ENCODE measurements at places on chromosomes 2 and 18.

DNA sequence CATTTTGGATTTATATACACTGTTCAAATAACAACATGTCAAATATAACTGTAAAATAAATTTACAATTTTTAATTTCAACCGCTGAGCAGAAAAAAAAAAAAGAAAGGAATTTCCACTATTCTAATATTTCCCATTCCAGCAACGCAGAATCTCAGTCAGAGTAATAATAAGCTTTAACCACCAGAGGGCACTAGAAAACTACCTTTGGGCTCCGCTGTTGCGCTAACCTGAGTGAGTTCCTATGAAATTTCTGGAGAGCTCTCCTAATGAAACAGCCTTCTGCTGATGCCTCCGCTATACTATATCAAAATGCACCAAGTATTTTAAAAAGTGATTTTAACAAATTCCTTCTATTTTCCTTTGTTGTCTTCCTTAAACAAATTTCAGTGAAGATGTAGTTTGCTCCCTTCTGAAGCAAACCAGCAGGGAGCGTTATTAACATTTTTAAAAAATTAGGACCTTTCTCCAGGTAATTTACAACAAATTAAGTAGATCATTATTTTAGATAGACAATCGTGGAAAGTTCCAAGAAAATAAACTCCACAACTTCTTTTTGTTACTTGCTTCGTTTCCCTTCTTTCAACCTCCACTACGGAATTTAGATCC is 23.0 kb downstream of the ERMN start:
- H3K27me3 ChIP-seq, result no peaks in the 10 kb centered on the region
- no peak overlapping the region for H3K4me3 ChIP-seq
- peaks cover 22% of the 10 kb centered on the region for H3K4me1 ChIP-seq
- peak; percentile 82 for DNase-seq

DNA sequence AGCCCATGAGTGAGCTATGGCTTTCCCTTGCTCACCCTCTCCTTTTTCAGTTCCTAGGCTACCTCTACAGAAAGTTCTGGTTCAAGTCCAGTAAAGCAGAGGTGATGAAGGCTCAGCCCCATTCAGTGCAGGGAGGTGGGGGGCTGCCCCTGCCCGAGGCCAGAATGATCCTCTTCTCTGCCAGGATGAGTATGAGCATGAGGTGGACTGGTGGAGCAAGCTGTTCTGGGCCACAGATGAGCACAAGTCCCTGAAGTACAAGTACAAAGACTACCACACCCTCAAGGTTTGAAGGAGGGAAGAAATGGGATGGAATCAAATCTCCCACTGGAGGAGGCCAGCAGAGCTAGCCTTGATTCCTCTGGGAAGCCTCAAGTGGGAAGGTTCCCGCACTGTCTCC is 42.4 kb downstream of the LMAN2L start:
- DNase-seq, result no peak
- H3K4me1 ChIP-seq, result no peaks in the 10 kb centered on the region
- H3K27ac ChIP-seq, result no peak overlapping the region
- no peak overlapping the region for H3K4me3 ChIP-seq

DNA sequence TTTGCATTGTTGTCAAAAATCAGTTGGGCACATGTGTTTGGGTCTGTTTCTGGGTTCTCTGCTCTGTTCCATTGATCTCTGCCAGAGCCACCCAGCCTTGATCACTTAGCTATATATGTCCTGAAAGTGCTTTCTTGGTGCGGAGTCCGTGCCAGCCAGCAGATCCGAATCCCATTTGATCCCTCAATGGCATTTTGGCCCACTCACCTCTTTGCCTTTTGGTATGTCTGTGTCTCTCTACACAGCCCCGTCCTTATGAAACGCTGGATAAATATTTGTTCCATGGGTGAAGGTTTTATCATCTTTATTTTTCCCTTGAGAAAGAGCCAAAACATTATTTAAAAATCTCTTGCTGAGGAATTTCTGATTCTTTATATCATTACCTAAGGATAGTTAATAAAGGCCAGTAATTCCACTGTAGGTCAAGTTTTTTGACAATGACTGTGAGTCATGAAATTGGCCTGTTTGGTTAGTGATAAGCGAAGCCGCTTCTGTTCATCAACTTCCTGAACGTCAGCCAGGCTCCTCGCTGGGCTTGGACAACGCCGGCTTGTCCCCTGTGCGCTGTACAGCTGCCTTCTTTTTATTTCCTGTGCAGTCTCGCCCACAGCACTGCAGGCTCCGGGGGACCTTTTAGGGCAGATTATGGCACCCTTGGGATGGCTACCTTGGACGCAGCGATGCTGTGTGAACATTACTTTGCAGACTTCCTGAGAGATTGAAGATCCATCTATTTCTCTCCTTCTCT is 24.9 kb downstream of the MTCL1 start:
- no peaks in the 10 kb centered on the region for H3K27me3 ChIP-seq
- no peak overlapping the region for H3K27ac ChIP-seq
- H3K4me1 ChIP-seq, result peaks cover 6% of the 10 kb centered on the region
- DNase-seq, result no peak
- peaks cover 4% of the 10 kb centered on the region for H3K36me3 ChIP-seq

GRCh38 chr2:43180897-43181296 is 45.5 kb downstream of the ZFP36L2 start:
- H3K27ac ChIP-seq, result no peak overlapping the region
- no peaks in the 10 kb centered on the region for H3K36me3 ChIP-seq
- peaks cover 24% of the 10 kb centered on the region for H3K4me1 ChIP-seq
- DNase-seq, result no peak

DNA sequence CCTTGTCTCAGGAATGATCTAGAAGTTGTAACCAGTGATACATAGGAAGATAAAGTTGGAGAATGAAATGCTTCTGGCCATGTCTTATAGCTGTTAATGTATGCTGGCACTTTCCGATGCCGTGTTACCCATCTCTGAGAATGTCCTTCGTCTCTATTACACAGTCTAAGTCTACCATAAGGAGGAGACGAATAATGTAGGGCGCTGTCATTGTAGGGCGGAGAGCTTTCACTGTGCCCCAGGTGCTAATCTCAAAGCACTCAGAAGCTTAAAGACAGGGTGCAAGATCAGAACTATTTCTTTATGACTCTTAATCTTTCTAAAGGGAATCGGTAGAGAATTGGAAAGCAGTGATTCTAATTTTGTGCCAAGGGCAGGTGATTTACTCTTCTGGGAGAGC is 48.2 kb upstream of the MSTN start:
- DNase-seq, result no peak
- no peak overlapping the region for H3K4me3 ChIP-seq
- H3K27me3 ChIP-seq, result no peaks in the 10 kb centered on the region
- no peaks in the 10 kb centered on the region for H3K36me3 ChIP-seq

All from neural progenitor cell (in vitro differentiated cells).